ENCODE measurements at places on chromosomes 7 and 10.

- DNase-seq: no peak
Observed at GRCh38 chr7:48760528-48761265, 163.7 kb upstream of the CDC14C start.

- no peak for DNase-seq
Observed at GRCh38 chr7:5406957-5407945, 16.4 kb downstream of the TNRC18 start.

DNA sequence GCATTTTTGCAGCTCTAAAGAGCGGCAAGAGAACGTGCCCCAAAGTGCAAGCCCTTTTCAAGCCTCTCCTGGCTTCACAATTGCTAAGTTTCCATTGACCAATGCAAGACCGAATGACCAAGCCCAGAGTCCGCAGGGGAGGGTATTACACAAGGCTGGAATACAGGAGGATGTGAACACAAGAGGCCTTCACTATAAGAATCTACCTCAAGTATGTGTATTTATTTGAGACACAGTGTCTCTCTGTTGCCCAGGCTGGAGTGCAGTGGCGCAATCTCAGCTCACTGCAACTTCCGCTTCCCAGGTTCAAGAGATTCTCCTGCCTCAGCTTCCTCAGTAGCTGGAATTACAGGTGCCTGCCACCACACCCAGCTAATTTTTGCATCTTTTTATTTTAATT, 22.2 kb upstream of the TPST1 start:
- DNase-seq: no peak

DNA sequence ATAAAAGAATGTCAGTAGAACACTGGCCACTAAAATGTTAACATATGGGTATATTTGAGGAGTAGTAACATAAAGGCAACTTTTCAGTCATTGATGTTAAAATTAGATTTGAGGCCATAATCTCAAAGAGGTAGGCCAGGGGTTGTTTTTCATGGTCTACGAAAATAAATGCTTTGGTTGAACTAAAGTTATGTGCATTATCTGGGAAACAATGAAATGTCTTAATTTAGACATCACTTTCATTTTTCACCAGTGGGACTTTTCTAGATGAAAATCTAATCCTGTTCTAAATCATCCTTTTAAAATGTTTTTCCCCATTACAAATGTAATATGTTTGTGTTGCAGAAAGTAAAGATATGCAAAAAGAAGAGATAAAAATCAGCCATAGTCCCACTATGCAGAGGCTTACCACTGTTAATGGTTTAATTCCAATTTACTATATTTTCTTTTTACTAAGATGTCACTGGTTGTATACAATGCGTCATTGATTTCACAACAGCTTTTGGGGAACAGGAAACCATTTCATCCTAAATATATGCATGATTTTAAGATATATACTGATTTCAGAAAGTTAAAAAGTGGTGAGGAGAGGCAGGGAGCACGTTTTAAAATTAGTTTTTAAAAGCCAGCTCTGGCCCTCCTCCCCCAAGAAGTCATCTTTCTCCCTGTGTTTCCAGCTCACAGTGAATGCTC, 64.3 kb downstream of the ARID5B start:
- no peak for DNase-seq

DNA sequence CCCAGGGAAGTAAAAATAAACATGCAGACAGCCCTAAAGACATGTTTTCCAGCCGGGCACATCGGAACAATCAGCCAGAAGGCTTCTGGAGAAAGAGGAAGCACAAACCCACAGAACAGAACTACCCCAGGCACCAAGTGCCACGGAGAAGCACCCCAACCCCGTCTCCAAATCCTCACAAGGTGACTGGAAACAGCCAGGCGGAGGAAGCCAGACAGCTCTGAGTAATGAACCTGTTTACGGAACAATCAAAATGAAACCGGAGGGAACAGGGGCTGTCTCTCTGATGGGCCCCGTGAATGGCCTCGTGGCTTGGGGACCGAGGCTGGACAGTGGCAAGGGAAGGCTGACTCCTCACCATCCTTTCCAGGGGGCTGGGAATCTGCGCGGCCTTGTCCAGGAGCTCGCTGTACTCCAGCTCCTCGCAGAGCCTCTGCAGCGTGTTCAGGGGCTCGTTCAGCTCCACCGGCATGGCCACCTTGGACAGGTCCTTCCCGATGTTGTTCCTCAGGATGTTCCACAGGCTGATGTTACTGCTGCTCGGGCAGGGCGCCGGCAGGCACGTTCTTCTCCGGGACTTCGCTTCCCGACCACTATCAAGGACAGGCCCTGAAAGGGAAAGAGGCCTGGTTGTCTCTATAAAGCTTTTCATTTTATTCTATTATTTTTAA, 77.0 kb upstream of the GSDME start:
- DNase-seq: no peak

DNA sequence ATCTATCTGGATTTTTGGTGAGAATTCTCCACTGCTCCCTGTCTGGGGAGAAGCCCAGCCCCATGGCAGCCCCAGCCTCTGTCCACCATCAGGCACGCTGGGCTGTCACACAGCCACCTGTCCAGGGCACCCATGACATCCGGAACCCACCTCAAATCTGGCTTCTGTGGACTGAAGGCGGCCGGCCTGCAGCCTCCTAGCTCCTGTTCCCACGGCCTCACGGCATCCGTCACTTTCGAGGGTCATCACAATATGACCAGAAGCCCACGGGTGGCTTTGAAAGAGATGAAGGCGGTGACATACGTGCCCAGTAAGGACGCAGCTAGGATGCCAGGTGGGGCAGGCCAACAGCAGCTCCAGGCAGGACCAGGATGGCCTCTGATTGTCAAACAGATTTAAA, 140.9 kb downstream of the PTPRN2 start:
- no peak for DNase-seq
